ENCODE measurements at places on chromosomes 6 and 20. TPM values are rescaled to one million over a fixed set of nuclear protein-coding genes. Genes with fewer than 3 reads are reported as not detected.

TMEM244 gene
- total RNA-seq: not detected

HLA-DOB gene
- not detected for total RNA-seq

CLVS2 gene
- total RNA-seq: not detected

TGM3 gene
- not detected for total RNA-seq

OR2J3 gene
- total RNA-seq: not detected

ERGIC3 gene
- 184 TPM for total RNA-seq

OPN5 gene
- total RNA-seq: not detected
